ENCODE measurements at places on chromosomes 16 and 17. TPM values are rescaled to one million over a fixed set of nuclear protein-coding genes. Genes with fewer than 3 reads are reported as not detected.

Gene SLC9A5
- total RNA-seq, result 3.3 TPM

Gene NPTX1
- total RNA-seq, result 29.5 TPM

Gene TMEM114
- total RNA-seq, result not detected

Gene UMOD
- total RNA-seq, result not detected

Gene TEKT1
- not detected for total RNA-seq

Gene CLEC18B
- 0.57 TPM for total RNA-seq

Gene RASD1
- total RNA-seq, result 0.80 TPM

Gene CX3CL1
- not detected for total RNA-seq

Gene SLC5A10
- total RNA-seq, result not detected

Gene PCGF2
- total RNA-seq, result 1.7 TPM

Gene ABCC11
- 0.05 TPM for total RNA-seq

Gene C17orf113
- 0.05 TPM for total RNA-seq

Gene SPN
- total RNA-seq, result 431 TPM

Gene CLEC10A
- not detected for total RNA-seq

Gene COL1A1
- 1.2 TPM for total RNA-seq

Gene DNAAF1
- total RNA-seq, result not detected

Gene PRM2
- not detected for total RNA-seq

Gene KCNG4
- not detected for total RNA-seq

Gene ITGA2B
- total RNA-seq, result 0.39 TPM

Gene KCNH4
- 0.16 TPM for total RNA-seq

Gene GH2
- total RNA-seq, result not detected

Gene FBXO47
- not detected for total RNA-seq

Gene LHX1
- total RNA-seq, result not detected

Gene CHD9
- 27.4 TPM for total RNA-seq

Gene GCGR
- 0.07 TPM for total RNA-seq

Gene CRYBA1
- total RNA-seq, result not detected

Gene HOXB7
- total RNA-seq, result 0.73 TPM

Gene CDRT15
- total RNA-seq, result not detected

Gene CBLN1
- total RNA-seq, result not detected

Gene CD300E
- not detected for total RNA-seq

Gene ACAP1
- total RNA-seq, result 590 TPM
